Globus pallidus (tissue), 1 donor: ENCODE measurements at places on chromosomes 7 and 10.

DNA sequence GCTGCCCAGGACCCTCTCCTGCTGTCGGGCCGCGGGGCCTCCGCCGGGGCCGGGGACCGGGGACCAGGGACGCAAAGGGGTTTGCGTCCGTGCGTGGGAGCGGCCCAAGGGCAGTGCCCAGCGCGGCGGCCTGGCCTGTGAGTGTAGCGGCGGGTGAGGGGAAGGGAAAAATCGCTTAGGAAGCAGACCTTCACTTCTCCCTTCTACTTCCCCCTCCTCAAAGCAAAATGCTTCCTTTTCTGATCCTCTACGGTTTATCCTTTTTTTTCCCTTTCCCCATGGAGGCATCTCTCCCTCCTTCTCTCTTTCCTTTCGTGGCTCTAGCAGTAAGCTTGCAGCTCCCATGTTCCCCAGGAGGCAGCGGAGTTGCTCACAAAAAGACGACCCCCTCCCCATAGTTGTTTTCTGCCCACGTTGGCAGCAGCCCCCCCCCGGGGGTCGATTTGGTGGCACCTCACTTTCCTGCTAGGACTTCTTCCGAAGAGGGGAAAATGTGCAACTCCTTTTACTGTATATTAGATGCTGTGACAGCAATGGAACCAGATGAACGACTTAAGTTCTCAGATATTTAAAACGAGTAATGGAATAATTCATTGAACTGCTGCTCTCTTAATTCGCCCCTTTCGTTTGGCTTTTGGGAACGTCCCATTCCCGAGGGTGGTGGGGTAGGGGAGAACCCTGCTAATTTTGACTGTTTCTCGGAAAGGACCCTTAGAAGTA lies 724 bp downstream of the CAPZA2 start:
- peak; percentile 49 for DNase-seq

DNA sequence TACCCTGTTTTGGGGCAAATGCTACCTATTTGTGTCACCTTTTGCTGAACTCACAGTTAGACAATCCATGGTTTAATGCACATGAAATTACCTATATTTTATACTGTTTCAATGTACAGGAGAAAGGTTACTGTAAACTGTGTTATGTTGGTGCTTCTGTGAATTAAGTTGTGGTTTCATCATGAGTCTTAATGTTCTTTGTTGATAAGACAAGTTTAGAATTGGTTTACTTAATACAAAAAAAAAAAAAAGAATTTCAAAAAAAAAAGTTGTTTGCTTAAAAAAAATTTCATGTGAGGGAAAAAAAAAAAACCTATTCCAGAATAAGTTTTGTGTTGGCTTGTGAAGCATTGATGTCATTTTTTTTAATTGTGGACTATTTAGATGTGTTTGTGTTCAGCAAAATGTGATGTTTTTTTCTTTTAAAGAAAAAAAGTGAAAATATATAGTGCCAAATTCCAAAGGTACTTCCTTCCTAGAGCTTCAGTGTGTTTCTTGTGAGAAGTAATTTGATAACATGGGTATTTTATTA lies 280.3 kb downstream of the USP6NL start:
- DNase-seq = no peak

GRCh38 chr10:131311661-131312477 lies at the start of gene TCERG1L:
Gene TCERG1L, minus strand, starts transcription at chr10:131311721. Its CDS starts 86 bp downstream, at chr10:131311635.
- DNase-seq = no peak

- no peak for DNase-seq
These were observed 125.7 kb upstream of the CHST15 start for GRCh38 chr10:124219062-124219461.

- no peak for DNase-seq
These were observed 54.3 kb upstream of the TNRC18 start for GRCh38 chr7:5477723-5478531.
